Muscle of arm (tissue), 14 donors: ENCODE measurements at places on chromosomes 12 and 14. TPM values are rescaled to one million over a fixed set of nuclear protein-coding genes. Genes with fewer than 3 reads are reported as not detected.

- DNase-seq, result no peak
Observed at GRCh38 chr12:95796225-95796981, 5.8 kb upstream of the NTN4 start.

- DNase-seq, result peak; percentile 35
Observed at GRCh38 chr14:20632831-20633691, 8.4 kb downstream of the OR6S1 start.

DNA sequence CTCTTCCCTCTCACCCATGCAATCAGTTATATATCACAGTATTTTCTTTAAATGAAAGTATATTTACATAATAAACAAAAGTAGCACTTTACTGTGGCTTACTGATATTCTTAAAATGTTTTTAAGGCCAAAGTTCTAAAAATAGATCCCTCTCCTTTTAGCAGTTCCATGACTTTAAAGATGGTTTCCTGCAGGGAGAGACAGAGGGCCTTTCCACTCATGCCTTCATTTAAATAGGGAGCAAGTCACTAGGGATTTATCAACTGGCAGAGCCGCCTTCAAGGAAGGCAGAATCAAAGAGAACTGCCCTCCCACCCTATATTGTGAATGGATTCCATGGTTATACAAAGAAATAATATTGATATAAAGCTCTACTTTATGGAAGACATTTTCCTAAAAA lies 55.5 kb downstream of the DUSP16 start:
- no peak for DNase-seq

The OR6S1 gene
- polyA plus RNA-seq, result not detected

The OTX2 gene
- polyA plus RNA-seq, result 0.22 TPM

The LRRC43 gene
- 0.52 TPM for polyA plus RNA-seq
